ENCODE measurements at places on chromosomes 7 and 10.
A peak's percentile ranks its signal among the peaks of the same experiment; 100 is the strongest.

- DNase-seq: peak; percentile 89
Measured at GRCh38 chr10:80158598-80159127, 26.1 kb downstream of the PLAC9 start.

- no peak for DNase-seq
Measured at GRCh38 chr10:87750817-87751216, 67.2 kb downstream of the ATAD1 start.

DNA sequence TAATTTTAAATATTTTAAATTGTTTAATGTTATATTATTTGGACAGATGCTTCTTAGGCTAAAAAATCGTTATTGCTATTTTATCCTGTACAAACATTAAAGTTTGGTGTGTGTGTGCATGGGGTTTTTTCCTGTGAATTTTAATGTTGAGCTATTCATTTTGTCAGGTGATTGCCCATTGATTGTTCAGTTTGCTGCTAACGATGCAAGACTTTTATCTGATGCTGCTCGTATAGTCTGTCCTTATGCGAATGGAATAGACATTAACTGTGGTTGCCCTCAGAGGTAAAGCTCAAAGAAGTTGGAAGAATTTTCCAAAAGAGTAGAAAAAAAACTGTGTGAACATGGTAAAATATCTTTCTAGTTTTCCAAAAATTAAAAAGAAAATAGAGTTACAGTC lies 6.5 kb upstream of the BCAP29 start:
- no peak for DNase-seq

GRCh38 chr7:32502728-32503127 lies 7.4 kb downstream of the AVL9 start:
- no peak for DNase-seq

Data from ascending aorta (tissue), 2 donors.